ENCODE measurements at places on chromosomes 2 and 18.
A peak's percentile ranks its signal among the peaks of the same experiment; 100 is the strongest.

- no peak for DNase-seq
Observed at GRCh38 chr2:23411752-23412431, 26.9 kb downstream of the KLHL29 start.

GRCh38 chr2:211133766-211134165 is 577.4 kb downstream of the CPS1 start:
- no peak for DNase-seq

DNA sequence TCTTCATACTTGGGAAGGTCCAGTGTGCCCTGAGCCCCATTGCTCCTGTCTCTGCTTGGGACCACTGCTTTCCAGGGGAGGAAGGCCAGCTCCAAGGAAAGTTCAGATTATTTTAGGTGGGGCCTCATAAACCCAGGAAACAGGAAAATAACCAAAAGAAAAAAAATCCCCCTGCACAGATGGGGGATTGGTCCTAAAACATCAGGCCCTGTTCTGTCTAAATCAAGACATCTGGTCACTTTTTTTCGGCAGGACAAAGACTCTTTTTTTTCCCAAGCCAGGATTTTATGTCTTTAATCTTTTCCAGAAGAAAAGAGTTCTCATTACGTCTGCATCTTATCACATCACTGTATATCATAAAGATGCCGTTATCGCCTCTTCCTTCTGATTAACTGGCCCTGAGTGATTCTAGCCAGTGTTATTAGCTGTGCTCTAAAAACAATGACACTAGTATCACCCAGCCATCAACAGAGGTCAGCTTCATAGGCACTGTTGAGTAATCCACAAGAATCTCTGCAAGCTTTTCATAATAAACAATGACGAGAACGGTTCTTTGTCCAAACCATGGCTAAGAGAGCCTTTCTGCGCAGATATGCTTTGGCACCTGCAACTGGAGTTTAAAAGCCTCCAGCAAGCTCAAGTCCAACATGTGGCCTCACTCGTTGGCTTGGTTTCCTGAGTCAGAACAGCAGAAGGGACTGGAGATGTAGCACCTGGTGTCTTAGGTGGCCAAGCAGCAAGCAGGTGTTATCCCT is 138.2 kb downstream of the VAPA start:
- DNase-seq, result no peak

DNA sequence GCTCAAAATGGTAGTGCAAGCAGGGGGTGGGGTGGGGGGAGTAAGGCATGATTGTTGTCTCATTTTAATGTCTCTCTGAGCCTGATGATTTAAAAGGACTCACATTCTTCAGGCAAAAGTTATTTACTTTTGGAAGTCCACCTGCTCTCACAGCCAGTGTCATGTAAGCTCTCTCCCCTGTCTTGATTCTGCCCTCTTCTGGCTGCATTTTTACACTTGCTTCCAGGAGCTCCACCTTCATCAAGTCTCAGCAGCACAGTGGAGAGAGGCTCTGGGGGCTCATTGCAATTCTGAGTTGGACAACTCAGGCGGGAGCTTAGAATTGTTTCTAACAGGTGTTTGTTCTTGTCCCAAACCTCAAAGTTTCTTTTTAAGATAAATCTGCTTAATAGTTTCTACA is 39.2 kb downstream of the GNAL start:
- no peak for DNase-seq

DNA sequence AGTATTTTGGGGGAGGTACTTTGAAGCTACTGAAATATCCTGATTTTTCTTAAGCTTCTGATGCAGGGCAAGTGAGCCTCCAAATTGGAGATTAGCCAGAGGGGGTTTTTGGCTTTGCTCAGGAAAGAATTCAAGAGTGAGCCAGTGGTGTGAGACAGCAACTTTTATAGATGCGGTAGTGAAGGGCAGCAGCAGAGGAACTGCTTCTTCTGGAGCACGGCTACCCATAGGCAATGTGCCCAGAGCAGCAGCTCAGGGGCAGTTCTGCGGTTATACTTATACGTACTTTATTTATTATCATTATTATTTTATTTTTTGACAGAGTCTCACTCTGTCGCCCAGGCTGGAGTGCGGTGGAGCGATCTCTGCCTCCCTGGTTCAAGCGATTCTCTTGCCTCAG is 19.8 kb upstream of the NT5DC4 start:
- peak; percentile 82 for DNase-seq

DNA sequence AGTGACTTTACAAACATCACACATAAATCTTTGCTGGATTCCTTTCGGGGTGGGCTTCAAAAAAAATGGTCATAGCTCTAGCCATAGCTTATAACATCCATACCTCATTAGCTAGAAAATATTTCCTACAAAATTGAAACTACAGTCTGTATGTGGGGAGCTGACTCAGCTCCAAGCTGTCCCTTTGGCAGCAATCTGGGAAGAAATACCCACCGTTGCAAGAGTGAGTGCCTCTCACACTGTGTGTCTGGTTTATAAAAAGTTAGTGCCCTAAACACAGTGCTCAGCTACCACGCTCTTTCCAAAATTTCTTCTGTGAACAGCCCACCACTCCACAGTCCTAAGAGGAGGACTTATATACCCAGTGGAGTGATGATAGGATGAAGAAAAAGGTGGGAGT is 170.1 kb downstream of the RBM43 start:
- no peak for DNase-seq

GRCh38 chr2:152573168-152573567 is 144.1 kb downstream of the PRPF40A start:
- peak; percentile 92 for DNase-seq

DNA sequence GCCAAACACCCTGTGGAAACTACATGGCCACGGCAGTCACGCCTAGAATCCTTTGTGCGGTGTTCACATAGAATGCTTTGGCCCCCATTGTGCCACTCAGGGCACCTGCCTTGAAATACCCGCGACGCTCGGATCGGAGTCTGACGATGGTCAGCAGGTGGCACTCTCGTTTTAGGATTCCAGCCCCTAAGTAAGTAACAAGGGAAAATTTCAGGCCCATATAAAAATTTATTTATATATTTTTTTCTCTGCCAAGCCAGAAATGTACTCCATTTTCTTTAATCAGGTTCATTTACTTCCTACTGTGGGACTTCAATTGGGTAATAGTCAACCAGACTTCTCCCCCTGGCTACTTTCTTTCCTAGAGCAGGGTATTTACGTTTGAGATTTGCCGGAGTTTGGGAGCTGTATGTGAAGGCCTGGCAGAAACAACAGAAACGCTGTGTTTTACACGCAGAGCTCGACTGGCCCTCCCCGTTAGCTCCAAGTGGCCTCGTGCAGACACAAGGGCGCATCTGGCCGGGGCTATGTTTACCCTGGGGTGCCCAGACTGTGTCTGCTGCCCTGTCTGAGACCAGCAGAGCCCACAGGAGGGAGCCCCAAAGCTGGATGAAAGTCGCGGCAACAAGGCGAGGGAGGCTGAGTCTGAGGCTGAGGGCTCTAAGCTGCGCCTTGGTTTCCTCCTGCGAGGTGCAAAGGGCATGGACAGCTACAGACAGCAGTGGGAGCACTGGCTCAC is 41.6 kb downstream of the LRRC30 start:
- peak; percentile 76 for DNase-seq

GRCh38 chr2:188884046-188884445 is 90.1 kb upstream of the COL3A1 start:
- DNase-seq, result no peak

- no peak for DNase-seq
Observed at GRCh38 chr2:120508567-120509041, 162.7 kb downstream of the INHBB start.

DNA sequence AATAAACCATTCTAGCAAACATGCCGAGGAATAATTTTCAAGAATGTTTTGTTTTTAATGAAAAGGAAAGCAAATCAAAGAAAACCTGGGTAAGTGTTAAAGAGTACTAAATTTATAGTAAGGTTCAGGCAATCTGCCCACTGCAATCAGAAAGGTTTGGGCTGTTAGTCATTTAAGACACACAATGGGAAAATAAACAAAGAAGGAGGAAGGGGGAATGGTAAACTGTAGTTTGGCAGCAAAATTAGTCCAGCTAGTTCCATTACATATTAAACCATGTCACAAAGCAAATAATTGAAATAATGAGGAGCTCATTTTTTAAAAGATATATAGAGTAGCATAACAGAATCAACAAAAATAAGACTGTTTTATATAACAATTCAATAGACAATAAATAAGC is 87.5 kb upstream of the COPS8 start:
- DNase-seq, result no peak

- DNase-seq, result peak; percentile 40
Observed at GRCh38 chr2:12717191-12718014, 667 bp downstream of the TRIB2 start.

DNA sequence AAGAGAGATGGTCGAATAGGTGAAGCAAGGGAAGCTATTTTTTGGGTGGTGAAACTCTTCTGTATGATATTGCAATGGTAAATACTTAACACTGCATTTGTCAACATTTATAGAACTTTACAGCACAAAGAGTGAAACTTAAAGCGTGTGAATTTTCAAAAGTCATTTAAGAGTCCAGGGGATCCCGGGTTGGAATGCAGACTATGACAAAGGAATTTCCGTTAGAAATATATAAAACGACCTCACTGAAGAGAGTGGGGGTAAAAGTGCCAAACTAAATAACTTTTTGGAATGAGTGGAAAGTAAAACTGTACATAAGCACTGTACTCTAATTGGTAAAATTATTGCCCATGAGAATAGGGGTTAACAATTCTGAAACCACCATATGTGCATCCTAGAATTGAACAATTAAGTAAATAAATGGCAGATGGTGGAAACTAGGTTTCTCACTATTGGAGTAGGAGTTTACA is 191.0 kb upstream of the FN1 start:
- DNase-seq, result no peak

DNA sequence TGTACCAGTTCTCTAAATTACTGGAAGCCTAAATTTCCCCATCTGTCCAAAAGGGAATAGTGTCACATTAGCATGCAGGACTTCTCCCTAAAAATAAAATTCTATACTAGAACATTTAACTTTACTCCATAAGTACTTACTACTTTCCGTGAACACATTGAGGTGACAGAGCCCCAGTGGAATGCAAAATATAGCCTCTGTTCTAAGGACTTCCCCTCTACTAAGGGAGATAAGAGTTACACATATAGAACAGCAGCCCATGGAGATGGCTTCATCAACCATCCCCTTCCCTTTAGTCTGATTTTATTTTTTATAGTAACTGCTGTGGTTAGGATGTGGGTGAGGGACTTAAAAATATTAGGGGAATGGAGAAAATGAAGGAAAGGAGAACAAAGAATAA is 68.9 kb upstream of the STPG4 start:
- no peak for DNase-seq

DNA sequence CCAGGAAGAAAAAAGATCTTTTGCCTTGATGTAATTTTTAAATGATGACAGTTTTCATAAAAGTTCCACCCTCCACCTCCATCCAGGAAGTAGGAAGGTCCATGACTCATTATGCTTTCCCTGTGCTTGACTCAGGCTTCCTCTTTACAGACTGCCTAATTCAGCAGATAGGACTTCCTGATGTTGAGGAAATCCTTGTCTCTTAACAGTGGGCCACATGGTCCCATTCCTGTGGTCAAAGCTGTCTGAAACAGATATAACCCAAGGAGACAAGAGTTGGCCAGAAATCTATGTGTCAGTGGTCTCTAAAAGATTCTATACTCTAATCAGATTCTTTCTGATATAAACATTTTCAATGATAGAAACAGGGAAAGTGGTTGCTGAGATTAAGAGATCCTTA is 119.1 kb downstream of the BAZ2B start:
- DNase-seq, result peak; percentile 88

GRCh38 chr2:186422226-186422625 is 63.8 kb upstream of the ZC3H15 start:
- DNase-seq, result peak; percentile 13

- DNase-seq, result peak; percentile 68
Observed at GRCh38 chr2:160289126-160289525, 89.1 kb upstream of the ITGB6 start.

GRCh38 chr2:231128541-231128940 is 3.7 kb upstream of the HTR2B start:
- DNase-seq, result no peak

DNA sequence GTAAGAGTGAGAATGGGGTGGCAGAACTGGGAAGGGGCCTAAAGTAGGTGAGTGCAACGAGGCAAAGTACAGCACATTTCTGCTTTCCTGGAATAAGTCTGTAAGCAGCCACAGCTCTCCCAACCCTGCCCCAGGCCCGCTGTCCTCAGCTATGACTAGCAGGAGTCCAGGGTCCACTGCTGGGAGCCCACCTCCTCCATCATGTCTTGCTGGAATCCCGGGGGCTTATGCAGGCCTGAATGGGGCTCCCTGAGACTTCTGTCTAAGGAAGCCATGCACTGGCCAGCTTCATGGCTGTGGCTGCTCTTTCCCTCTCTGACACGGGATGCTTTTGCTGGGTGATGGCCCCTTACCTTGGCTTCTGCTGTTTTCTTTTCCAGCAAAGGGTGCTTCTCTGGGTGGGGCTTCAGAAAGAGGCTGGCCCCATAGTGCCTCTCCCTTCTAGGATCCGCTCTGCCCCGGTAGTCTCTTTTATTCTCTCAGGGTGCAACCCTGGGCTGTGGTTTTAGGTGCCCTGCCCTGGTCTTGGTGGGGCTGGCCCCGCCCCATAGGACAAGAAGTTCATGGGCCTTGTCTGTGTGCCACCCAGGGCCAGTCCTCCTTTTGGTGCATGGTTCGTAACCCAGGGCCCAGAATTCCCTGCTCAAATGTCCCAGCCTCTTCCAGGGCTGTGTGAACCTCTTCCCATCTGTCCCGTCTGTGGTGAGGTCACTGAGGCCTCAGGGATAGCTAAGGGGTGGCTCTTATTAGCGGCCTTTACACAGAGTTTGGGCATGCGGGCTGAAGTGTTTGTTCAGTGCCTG is 33.8 kb upstream of the POLE4 start:
- DNase-seq, result no peak

DNA sequence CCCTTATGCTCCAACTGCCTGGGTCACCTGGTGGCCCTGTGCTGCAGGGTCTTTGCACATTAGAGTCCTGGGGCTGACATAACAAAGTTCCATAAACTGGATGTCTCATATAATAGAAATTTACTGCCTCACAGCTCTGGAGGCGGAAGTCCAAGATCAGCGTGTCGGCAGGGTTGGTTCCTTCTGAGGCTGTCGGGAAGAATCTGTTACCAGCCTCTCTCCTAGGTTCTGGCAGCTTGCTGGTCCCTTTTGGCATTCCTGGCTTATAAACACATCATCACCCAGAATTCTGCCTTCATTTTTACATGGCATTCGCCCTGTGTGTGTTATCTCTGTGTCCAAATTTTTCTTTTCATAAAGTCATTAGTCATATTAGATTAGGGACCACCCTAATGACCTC is 170.5 kb downstream of the NDUFA10 start:
- DNase-seq, result no peak

DNA sequence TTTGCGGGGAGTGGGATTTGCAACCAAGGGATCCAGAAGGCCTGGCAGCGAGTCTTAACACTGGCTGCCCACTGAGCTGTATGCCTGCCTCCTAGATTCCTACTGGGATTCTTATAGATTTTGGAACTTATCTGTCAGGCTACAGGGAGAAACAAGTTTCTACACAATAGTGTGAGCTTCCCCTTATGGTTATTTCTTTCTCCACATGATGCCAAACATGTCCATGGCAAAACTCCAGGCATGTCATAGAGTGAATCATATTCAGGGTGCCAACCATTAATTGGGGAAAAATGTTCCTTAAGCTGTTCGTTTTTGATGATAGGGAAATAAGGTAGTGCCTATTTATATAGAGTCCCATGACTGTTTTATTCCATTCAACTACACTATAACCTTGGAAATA is 1185.2 kb upstream of the CELF4 start:
- no peak for DNase-seq
